SW 1271 (cell line): ENCODE measurements at places on chromosomes 2 and 18.
A peak's percentile ranks its signal among the peaks of the same experiment; 100 is the strongest.

- no peak for DNase-seq
Measured at GRCh38 chr2:201827621-201828020, 21.3 kb downstream of the CDK15 start.

- no peak for DNase-seq
Measured at GRCh38 chr2:58634653-58635370, 393.7 kb upstream of the FANCL start.

GRCh38 chr2:105184420-105184819, 57.1 kb upstream of the GPR45 start:
- no peak for DNase-seq

- no peak for DNase-seq
Measured at GRCh38 chr2:162188451-162188850, 36.4 kb upstream of the GCG start.

GRCh38 chr18:5619376-5619775, 75.6 kb upstream of the EPB41L3 start:
- DNase-seq: no peak

GRCh38 chr2:62505109-62505749, 766 bp downstream of the TMEM17 start:
- no peak for DNase-seq

DNA sequence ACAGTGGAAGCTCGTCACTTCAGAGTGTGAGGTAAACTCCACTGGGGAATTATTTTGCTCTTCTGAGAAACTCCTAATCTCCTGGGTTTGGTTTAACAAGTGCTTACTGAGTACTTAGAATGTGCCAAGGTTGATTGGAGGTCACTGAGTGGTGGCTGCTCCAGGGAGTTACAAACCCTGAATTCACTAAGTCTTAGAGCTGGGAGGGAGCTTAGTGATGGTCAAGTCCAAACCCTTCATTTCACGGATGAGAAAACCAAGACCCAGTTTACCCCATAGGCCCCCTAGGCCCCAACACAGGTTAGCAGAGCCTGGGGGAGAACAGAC, 52.0 kb downstream of the SLC4A5 start:
- no peak for DNase-seq

DNA sequence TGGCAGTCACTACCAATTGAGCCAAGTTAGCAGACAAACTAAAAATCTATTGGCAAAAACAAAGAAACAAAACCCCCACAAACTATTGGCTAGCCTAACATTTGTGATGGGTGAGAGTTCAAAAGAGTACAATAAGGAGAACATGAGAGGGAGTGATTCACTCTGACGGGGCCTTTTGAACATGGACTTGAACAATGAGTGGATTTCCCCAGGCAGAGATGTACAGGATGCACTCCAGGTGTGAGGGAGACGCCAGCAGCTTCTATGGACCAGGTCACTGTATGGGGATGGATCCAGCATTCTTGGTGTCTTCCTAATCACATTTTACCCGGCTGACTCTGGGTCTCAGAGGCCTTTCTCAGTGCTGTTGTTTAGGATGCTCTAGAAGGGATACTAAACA, 167.5 kb upstream of the SMAD2 start:
- no peak for DNase-seq

DNA sequence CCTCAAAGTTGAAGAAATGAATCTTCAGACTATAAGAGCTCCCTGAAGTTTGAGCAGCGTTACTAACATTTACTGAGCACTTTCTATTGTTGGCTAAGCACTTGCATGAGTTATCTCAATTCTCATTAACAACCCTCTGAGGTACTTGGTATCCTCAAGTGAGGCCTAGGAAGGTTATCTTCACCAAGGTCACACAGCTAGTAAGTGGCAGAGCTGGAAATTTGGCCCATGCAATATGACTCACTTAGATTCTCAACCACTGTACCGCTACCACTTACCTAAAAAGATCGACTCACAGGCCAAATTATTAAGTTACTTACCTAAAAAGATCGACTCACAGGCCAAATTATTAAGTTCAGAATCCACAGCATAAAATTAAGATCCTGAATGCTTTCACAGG, 8.7 kb upstream of the METAP1D start:
- no peak for DNase-seq

DNA sequence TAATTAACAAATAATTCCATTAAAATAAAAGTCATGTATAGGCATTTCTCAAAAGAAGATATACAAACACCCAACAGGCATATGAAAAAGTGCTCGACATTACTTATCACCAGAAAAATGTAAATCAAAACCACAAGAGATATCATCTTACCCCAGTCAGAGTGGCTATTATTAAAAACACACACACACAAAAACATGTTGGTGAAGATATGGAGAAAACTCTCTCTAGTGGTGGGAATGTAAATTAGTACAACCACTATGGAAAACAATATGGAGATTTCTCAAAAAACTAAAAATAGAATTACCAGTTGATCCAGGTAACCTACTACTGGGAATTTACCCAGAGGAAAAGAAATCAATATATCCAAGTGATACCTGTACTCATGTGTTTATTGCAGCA, 966.3 kb upstream of the POU3F3 start:
- no peak for DNase-seq

DNA sequence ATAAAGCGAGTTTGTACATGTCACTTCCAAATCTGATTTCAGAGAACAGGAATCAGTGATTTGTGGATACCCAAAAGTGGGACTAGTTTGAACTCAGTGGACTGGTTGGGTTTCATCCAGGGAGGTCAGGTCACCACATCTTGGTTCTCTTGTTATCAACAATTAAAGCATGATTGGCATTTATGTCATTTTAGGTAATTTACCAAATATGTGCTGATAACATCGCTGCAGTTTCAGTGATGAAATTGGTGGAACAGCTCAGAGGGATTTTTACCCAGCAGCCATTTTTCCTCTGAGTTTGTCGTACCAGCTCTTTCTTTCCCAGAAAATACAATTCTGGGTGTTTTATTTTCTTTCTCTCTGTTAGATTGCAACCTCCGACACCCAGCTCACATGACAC, 33.4 kb downstream of the TMEM18 start:
- no peak for DNase-seq

DNA sequence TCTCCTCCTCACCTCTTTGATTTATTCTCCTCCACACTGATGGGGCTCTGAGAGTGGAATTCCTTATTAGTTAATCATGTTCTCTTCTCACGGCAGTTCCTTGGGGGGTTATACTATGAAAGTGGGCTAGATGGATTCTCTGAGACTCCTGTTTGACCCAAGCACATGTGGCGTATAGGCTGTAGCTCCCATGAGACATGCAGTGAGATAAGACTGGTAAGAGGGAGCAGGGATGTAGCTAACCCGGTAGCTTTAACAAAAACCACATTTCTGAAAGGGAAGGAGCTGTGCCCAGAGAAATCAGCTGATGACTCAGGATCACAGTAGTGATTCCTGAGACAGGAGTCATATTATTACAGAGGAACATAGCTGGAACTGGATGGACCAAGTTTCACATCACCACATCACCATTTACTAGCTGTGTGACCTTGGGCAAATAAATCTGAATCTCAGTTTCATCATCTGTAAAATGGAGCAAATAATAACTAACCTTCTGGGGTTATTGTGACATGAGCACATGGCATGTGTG, 82.9 kb downstream of the CRIM1 start:
- DNase-seq: peak; percentile 88

GRCh38 chr2:48198371-48198770, 292.1 kb upstream of the FBXO11 start:
- no peak for DNase-seq

DNA sequence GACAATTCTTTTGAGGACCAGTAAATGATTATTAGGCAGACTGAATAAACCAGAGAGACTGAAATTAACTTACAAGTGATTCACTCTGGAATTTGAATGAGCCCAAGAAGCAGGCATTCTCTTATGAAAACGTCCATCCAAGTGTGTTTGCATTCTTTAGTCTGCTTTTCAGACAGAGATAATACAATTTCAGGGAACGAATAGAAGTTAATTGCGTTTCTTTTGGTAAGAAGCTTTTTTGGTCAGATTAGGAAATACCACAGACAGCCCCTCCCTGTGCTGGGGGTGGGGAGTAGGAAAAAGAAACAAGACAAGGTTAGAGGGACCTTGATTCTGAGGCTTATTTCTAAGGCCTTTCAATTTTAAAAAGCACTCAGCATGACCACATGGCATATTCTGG, 874.4 kb downstream of the SUCLG1 start:
- DNase-seq: no peak

GRCh38 chr18:46412916-46413315, 244.1 kb downstream of the LOXHD1 start:
- no peak for DNase-seq

GRCh38 chr2:189578272-189578950, 2.2 kb downstream of the SLC40A1 start:
- DNase-seq: no peak

DNA sequence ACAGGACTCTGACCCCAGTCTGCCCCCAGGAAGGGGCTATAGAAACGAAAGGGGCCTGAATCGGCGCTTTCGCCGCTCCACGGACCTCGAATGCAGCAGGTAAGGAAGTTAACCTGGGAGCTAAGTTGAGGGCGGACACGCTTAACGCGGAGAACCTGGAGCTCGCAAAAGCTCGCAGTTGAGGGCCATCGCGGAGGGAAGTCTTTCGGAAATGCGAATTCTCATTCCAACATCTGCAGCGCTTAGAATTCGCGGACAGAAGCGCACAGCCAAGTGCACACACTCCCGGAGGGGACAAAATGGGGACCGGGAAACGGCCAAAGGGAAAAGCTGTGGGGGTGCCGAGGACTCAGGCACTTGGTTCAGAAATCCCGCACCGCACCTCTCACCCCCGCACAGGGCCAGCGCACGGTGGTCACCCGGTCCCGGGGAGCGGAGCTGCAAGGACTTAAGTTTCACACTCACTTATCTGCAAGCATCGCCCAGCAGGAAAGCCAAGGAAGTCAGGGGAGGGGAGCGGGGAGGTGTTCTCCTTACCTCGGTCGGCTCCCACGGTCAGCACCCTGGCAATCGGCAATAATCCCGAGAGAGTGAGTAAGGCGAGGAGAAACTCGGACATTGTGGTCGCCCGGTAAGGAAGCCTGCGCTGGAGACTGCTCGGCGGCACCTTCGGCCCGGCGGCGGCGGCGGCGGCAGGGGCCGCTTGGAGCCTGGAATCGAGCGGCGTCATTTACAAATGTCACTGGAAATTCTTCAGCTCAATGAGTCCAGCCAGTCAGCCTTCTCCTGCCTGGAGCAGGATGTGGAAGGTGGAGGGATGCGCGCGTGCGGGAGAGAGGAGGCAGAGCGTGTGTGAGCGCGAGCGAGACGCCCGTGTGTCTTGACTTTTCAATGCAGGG, 456 bp downstream of the LRP1B start:
- no peak for DNase-seq

- no peak for DNase-seq
Measured at GRCh38 chr2:12192762-12193161, 446.3 kb downstream of the LPIN1 start.

DNA sequence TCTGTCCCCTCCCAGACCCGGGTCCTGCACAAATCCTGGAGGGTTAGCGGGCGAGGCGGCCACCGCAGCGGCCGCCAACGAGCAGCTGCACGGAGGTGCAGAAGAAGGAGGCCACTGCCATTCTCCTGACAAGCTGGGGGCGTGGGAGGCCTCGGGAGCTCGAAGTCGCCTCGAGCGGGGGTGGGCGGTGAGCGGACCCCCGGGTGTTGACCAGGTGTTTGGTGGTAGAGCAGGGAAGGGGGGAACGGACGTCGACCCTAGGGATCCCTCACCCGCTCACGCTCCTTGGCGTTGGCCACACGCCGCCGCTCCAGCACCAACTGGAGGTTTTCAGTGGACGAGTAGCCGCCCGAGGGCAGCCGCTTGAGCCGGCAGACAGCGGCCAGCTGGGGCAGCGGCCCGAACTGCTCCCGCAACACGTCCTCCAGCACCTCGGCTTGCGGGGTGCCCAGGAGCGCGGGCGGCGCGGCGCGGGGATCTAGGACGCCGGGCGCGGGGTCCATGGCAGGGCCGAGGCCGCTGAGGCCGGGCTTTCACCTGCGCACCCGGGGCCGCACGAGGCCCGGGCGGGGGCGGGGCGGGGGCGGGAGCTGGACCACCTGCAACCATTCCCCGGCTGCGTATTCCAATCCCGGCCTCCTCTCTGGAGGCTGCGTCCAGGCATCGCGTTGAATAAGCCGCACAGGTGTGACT, at the start of gene FIGLA:
TSS of gene FIGLA (minus strand) at position 508 of the 693 bp plus-strand sequence. CDS start at position 503, 5 bp downstream.
- no peak for DNase-seq

DNA sequence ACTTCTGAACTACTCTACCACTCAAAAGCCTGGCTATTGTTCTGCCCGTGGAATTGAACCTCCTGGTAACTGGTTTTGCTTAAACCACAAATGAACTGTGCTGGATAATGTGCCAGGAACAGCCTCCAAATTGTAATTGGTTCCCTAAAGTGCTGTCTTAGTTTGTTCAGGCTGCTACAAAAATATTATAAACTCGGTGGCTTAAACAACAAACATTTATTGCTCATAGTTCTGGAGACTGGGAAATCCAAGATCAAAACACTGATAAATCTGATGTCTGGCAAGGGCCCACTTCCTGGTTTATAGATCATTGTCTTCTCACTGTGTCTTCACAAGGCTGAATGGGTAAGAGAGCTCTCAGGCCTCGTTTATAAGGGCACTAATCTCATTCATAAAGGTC, 149.2 kb upstream of the NCKAP5 start:
- DNase-seq: no peak
